ENCODE measurements at places on chromosomes 5 and 9.

GRCh38 chr5:133420440-133421301 is 191.7 kb downstream of the FSTL4 start:
- no peak for DNase-seq

DNA sequence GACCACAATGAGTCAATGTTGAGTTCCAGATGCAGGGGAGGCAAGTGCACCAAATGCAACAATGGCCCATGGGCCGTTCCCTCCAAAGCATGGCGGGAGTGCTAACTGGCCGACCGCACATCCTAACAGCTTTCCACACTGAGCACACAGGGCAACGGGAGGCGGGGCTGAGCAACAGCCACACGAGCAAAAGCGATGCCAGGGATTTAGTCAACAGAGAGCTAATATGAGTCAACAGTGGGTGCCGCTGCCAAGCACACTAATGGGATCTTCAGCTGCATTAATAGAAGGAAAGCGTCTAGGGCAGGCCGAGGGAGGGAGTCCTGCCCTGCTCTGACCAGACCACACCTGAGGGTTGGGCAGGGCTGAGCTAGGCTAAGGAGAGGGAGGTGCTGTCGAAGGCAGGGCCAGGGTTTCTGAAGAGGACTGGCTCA is 4.6 kb downstream of the EPB41L4B start:
- no peak for DNase-seq

- peak; percentile 47 for DNase-seq
Measured at GRCh38 chr9:133609311-133610098, at the start of gene FAM163B. FAM163B (minus strand) TSS chr9:133609389; CDS start chr9:133580223, 29,166 bp downstream.

DNA sequence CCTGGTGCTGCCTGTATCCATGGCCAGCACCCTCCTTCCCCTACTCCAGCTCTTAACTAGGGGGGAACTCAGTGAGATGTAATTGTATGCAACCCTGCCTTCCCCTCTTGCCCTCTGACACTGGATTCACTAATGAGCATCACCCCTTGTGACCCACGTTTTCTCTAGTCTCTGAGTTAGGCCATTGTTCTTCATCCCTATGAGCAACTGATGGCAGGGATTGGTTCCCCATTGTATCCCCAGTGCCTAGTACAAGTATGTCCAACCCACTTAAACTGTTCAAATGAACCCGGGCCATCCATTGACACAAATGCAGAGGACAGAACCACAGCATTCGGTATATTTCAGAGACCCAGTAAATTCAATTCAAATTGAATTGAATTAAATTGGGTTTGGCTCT is 77.6 kb upstream of the ASTN2 start:
- DNase-seq = no peak

GRCh38 chr5:143319437-143320227 is 83.9 kb downstream of the NR3C1 start:
- DNase-seq = no peak

GRCh38 chr5:159316519-159317383 is 13.5 kb downstream of the IL12B start:
- no peak for DNase-seq

GRCh38 chr5:53879708-53880323 is 319.4 kb downstream of the NDUFS4 start:
- DNase-seq = no peak

GRCh38 chr9:69299826-69300225 is 25.2 kb upstream of the ENTREP1 start:
- DNase-seq = no peak

GRCh38 chr9:120742951-120743416 is 28.7 kb upstream of the MEGF9 start:
- no peak for DNase-seq

- no peak for DNase-seq
Measured at GRCh38 chr5:38048400-38048799, 208.6 kb upstream of the GDNF start.

- DNase-seq = no peak
Measured at GRCh38 chr5:116650964-116651363, 76.3 kb upstream of the SEMA6A start.

- DNase-seq = no peak
Measured at GRCh38 chr9:114261026-114261425, 61.9 kb upstream of the ORM1 start.

GRCh38 chr9:137989156-137989555 is 111.6 kb downstream of the CACNA1B start:
- DNase-seq = no peak

DNA sequence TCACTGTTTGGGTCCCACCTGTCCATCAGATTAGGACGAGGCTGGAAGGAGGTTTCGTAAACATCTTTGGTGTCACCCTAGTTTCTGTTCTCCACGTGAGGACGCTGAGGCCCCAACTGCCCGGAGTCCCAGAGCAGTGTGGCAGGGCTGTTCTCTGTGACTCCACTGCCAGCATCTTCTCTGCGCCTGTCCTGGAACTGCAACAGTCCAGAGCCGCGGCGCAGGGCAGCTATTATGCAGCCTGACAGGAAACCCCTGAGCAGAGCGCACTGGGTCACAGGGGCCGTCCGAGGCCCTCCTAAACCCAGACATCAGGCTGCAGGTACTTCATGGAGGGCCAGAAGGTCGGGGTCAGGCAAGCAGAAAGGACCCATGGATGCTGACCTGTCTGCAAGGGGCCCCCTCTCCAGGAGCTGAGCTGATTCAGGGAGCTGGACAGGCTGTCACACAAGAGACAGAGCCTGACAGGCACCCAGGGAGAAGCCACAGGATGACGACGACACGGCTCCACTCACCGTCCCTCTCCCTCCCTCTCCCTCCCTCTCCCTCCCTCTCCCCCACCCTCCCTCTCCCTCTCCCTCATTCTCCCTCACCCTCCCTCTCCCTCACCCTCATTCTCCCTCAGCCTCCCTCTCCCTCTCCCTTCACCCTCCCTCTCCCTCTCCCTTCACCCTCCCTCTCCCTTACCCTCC is 31.7 kb downstream of the DBH start:
- no peak for DNase-seq

- no peak for DNase-seq
Measured at GRCh38 chr5:117953272-117953671, 1035.1 kb downstream of the DTWD2 start.

DNA sequence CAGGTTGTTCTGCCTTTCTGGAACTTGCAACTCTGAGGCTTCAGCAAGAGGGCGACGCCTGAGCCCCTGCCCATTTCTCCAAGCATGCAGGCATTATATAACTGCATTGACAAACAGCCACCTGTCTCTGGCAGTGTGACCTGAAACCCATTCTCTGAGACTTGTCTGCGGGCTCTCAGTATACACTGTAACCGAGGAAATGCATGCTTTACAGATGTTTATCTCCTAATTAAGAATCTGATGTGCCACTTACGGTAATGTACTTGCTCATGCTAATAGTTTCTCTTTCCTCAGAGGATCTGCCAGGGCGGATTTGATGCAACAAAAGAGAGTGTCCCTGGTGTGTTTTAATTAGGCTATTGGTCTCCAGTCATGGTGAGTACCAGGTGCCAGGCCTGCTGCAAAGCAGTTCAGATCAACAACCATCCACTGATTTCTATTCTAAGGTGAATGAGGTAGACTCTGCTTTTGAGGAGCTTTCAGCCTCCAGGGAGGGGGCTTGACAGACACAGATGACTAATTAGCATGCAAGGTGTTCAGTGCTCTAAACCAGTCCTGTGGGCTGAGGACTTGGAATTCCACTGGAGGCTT is 593.7 kb upstream of the KLF4 start:
- DNase-seq = no peak

GRCh38 chr5:180787711-180788431 is 14.7 kb downstream of the MGAT1 start:
- no peak for DNase-seq

- DNase-seq = no peak
Measured at GRCh38 chr5:114174837-114175236, 187.0 kb upstream of the KCNN2 start.

DNA sequence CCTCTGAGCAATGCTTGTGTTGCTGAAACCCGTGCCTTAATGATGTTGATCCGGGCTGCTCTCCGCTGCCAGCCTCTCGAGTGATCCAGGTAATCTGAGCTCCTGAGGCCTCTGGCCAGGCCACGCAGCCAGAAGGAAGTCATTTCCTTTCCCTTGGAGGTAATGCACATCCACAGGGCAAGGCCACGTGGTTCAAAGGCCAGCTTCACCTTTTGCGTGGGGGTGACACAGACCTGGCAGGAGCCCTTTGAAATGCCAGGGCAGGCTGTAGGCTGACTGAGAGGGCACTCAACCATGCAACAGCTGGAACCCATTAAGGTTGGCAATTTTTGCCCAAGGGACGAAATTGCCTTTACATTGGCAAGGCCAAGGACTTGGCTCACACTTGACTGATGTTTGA is 80.4 kb downstream of the LIX1 start:
- DNase-seq = no peak

GRCh38 chr5:77337246-77337645 is 126.8 kb downstream of the PDE8B start:
- DNase-seq = no peak

GRCh38 chr5:96470785-96471184 is 37.7 kb upstream of the PCSK1 start:
- DNase-seq = no peak

DNA sequence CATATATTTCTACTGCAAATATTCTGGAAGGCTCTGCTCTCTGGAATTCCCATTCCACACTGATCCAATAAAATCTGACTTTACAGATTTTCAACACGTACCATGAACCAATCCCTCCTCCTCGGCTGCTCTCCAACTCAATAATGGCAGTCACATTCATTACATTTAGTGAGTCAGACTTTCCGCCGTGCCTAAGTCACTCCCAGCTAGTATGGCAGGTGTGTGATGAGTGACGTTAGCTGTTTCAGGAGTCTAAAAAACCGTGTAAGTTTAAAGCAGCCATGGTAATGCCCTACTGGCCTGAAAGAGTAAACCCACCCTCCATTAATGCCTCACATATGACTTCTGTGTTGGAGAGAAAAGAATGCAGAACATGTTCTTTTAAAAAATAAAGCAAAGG is 3.3 kb downstream of the FBN2 start:
- DNase-seq = no peak

DNA sequence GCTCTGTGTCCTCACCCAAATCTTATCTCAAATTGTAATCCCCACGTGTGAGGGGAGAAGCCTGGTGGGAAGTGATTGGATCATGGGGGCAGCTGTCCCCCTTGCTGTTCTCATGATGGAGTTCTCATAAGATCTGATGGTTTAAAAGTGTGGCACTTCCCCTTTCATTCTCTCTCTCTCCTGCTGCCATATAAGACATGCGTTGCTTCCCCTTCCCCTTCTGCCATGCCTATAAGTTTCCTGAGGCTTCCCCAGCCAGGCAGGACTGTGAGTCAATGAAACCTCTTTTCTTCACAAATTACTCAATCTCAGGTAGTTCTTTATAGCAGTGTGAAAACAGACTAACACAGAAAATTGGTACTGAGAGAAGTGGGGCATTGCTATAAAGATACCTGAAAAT is 107.7 kb downstream of the DMAC1 start:
- no peak for DNase-seq

DNA sequence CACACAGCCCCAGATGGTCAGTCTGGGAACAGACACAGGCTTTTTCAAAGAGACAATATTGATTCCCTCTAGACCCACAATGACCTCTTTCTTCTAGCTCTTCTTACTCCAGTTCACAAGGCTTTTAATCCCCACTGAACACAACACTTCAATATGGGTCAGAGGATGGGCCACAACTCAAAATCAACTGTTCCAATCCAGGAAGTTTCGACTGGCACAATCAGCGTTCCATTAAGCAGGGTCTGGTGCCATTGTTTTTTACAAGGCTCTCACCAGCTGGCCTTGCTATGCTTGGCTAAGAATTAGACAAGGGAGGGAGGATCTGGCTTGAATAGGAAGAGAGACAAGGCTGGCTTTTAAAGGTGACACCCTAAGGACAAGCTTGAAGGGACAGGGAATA is 199.4 kb upstream of the SLC24A2 start:
- no peak for DNase-seq

DNA sequence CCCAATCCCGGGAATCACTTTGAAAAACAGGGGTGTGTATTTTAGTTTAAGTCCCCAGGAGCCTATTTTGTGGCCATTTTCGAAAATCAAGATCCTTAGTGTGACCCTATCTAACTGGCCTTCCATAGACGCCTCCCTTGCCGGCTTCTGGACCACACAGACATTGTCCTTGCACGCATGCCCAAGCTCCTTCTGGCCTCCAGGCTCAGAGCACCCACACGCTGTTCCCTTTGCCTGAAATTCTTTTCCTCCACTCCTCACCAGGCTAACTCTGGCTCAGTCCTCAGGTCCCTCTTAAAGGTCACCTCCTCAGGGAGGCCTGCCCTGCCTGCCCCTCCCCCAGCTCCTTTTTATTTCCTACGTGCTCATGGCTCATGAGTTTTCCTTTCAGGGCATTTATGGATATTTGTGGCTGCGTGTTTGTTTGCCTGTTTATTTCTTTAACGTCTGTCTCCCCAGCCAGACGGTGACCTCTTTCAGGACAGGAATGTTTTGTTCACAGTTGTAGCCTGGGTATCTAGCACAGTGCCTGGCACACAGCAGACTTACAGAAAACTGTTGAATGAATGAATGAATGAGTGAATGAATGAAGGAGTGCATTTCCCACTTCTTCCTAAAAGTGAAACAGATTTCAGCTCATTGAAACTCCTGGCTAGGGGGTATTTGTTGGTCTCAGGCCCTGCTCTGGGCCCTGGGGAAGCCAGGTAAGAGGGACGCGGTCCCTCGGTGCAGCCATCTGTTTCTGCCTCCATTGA is 79.1 kb upstream of the IER5L start:
- no peak for DNase-seq

DNA sequence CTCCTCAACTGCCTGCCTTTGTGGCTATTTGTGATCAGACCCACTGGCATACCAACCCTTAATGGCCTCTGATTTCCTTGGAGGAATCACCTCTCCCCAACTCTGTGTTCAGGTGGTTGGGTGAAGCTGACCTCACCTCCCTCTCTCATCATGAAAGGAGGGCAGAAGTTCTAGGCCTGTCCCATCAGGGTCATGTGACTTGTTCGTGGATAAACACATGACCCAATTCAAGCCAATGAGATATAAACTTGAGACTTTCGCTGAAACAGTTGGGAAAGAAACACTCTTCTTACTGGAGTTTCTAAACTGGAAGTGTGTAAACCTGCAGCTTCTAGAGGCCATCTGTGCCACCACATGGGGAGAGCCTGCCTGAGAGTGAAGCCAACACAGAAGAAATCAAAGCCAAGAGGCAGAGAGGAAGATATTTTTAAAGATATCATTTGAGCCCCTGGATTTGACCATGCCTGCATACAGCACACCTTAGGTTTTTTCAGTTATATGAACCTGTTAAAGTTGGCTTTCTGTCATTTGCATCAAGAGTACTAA is 5.8 kb downstream of the GABBR2 start:
- DNase-seq = no peak

- no peak for DNase-seq
Measured at GRCh38 chr5:111432883-111433536, 79.3 kb downstream of the STARD4 start.

- DNase-seq = no peak
Measured at GRCh38 chr9:136942881-136943230, 1.7 kb downstream of the FBXW5 start.

DNA sequence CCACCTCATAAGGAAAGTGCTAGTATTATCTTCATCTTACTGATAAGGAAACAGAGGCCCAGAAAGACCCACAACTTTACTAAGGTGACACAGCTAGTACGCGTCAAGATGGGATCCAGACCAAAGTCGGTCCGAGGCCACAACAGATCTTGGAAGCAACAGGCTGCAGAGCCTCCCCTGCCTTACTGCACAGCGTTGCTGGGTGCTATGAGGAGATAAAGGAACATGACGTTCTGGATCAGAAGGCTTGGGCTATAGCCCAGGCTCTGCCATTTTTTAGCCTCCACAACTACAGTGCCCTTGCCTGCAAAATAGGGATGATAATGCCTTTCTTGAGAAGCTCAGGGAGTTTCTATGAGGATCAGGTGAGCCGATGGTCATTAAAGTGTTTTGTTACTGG is 144.1 kb downstream of the NMUR2 start:
- no peak for DNase-seq

GRCh38 chr9:128940271-128940921 is 7.0 kb downstream of the DOLK start:
- no peak for DNase-seq

Measured in activated naive CD4-positive, alpha-beta T cell (primary cell).